ENCODE measurements at places on chromosomes 16 and 17.

DNA sequence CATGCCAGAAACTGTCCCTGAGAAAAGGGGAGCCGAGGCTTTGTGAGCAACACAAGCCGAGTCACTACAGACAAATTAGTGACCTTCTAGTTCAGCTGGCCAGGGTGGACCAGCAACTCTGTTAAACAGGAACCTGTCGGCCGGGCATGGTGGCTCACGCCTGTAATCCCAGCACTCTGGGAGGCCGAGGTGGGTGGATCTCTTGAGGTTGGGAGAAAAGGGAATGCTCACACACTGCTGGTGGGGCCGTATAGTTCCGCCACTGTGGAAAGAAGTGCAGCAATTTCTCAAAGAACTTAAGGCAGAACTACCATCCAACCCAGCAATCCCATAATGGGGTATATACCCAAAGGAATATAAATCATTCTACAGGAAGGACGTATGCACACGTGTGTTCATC is 67.8 kb downstream of the C16orf95 start:
- DNase-seq = no peak

DNA sequence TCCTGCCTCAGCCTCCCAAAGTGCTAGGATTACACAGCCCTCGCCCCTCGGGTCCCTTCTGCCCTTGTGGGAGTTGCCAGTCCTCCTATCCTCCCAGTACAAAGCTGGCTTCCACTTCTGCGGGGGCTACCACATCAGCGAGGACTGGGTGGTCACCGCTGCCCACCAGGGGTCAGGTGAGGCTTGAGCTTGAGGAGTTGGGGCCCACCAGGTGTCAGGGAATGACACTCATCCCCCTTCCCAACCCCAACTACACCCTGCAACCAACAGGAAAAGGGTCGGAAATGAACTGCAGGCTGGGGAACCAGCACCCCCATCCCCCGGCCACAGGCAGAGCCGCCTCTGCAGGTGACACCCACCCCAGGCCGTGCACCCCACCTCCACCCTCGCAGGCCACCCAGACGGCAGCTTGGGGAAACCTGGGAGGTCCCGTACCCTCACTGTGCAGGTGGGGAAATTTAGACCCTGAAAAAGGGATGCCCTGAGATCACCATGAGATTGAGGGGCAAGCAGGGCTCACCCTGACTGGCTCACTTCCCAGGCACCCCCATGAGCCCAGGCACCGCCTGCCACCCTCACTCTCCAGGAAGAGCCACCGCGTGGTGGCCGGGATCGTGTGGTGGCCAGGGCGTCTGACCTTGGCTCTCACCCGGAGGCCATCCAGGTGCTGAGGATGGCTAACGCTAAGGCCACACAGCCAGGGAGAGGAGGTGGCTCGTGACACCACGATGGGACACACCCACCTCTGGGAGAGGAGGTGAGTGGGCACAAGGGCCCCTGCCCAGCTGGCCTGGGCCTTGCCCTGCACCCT is 8.0 kb downstream of the CTRB1 start:
- DNase-seq = no peak

GRCh38 chr17:39761861-39762496 is 24.2 kb downstream of the GRB7 start:
- DNase-seq = no peak

DNA sequence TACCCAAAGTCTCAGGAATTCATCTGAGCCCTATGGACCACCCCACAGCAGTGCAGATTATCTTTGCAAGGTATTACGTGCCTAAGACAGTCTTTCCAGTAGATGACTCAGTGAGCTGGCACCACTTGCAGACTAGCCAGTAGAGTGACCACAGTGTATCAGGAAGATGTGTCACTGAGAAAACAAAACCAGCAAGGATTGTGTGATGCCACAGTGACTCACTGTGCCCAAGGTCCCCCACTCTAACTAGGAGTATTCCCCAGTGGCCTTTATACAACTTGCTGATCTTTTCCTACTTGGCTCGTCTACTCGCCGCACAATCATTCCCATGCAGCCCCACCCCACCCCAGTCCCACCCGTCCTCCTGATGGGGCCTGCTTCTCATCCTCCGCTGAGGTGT is 26.8 kb upstream of the PRKCA start:
- DNase-seq = no peak

- no peak for DNase-seq
Measured at GRCh38 chr17:76547642-76548202, 7.9 kb downstream of the PRCD start.

- no peak for DNase-seq
Measured at GRCh38 chr16:3590736-3591435, 13.7 kb upstream of the NLRC3 start.

GRCh38 chr17:37488009-37488604 is 1.6 kb upstream of the DUSP14 start:
- no peak for DNase-seq

GRCh38 chr17:35903451-35903850 is 23.3 kb upstream of the CCL5 start:
- no peak for DNase-seq

- DNase-seq = no peak
Measured at GRCh38 chr16:48448841-48449481, 63.7 kb upstream of the SIAH1 start.

DNA sequence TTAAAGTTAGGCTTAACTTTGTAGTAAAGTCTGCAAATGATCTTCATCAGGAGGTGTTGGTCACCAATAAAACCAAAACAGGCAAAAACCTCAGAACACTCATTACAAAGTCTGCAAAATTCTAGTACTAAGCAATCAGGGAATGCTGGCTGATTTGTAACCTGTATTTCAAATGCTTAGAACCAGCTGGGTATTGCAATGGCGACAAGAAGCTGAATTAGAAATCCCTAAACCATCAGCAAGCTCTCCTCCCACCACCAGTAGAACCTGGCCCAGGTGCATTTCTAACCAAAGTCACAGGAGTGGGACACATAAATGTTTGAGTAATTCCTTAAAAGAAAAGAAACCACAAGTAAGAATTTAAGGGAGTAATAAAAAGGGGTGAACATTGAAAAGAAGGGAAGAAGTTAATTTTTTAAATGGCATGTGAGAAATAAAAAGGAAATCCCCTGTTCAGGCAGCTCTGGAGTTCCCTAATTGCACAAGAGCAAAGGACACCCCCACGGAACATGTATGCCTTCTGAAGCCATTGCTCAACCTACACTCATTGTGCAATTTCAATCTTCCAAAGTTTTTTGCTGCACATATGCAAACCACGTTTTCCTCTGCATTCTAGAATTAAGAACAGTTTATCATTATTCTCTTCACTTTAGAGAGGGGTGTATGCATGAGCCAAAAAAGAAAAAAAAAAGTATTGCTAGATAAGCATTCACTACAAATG is 102.9 kb downstream of the HIC1 start:
- DNase-seq = no peak

DNA sequence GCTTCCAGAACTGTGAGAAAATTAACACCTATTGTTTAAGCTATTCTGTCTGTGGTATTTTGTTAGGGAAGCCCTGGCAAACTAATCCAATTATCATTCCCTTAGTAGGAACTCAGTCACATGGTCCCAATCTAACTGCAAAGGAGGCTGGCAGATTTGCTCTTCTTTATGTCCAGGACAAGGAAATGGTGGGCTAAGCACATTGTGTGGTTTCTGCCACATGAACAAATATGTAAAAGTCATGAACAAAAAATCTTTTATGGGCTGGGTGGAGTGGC is 278.6 kb upstream of the RPL38 start:
- no peak for DNase-seq

DNA sequence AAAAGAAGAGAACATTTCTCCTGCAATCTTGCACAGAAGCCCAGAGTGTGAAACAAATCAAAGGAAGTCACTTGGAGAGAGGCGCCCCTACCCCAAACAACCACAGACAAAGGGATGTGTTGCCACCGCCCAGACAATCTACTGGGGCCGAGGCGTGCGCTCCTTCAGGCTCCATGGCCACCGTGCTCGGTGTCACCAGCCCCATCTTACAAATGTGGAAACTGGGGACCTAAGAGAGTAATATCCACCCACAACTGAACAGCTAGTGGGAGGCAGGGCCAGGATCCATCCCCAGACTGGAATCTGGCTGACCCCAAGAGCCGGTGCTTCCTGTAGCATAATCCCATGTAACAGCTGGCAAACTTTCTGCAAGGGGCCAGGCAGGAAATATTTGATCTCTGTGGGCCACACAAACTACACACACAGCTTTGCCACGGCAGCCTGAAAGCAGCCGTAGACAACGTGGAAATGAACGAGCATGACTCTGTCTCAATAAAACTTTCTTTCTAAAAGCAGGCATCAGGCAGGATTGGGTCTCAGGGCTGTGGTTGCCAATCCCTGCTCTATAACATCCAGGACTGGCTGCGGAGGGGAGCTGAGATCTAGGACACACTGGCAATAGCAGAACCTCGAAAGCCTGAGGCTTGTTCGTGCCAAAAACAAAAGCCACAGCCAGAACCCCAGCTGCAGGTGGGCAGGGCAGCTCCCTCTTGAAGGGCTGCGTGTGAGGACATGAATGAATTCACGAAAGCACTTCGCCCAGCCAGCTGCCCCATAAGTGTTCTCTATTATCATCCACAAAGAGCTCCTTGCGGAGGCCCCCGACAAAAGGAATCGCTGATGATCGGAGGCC is 26.6 kb upstream of the GINS2 start:
- no peak for DNase-seq

- DNase-seq = no peak
Measured at GRCh38 chr17:39709998-39710964, 10.4 kb downstream of the ERBB2 start.

- DNase-seq = peak; percentile 73
Measured at GRCh38 chr17:81412490-81413093, 17.3 kb downstream of the BAHCC1 start.

DNA sequence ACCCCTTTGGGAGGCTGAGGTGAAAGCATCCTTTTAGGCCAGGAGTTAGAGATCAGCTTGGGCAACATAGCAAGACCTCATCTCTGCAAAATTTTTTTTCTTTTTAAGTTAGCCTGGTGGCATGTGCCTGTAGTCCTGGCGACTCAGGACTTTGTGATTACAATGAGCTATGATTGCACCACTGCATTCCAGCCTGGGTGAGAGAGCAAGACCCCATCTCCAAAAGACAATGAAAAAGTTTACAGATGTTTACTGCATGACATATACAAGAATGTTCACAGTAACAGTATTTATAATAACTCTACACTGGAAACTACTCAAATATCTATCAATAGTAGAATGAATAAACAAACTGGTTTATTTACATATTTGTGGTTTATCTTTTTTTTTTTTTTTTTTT is 33.1 kb upstream of the CCL22 start:
- no peak for DNase-seq

DNA sequence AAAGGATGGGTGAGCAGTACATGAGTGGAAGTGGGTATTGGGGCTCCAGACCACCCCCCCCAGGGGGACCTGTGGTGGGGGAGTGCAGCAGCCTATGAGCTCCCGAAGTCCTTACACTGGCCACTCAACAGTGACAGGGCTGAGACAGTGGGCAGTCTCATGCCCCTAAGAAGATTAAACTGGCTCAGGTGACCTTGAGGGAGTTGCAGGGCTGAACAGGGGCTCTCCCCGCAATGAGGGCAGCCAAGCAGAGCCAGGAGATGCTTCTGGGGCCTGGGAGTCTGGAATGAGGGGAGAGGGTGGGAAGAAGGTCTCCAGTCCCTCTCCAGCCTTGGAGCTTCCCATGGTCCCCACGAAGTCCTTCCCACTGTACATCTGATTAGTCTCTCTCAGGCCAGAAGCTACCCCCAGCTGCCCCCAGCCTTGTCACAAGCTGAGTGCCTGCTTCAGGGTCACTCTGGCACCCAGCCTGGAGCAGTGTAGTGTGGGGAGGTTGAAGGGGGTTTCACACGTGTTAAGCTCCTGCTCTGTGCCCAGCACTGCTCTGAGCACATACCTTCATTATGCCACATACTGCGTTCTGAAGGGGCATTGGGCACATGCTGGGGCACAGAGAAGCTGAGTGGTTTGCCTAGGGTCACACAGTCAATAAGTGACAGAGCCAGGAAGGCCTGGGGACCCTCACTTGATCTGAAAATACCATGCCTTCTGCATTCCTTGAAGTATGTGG is 1.0 kb upstream of the CDH16 start:
- no peak for DNase-seq
